Right atrium auricular region (tissue), 2 donors: ENCODE measurements at places on chromosomes 1 and 21. TPM values are rescaled to one million over a fixed set of nuclear protein-coding genes. Genes with fewer than 3 reads are reported as not detected.

Gene KRTAP12-2
- not detected for total RNA-seq

DNA sequence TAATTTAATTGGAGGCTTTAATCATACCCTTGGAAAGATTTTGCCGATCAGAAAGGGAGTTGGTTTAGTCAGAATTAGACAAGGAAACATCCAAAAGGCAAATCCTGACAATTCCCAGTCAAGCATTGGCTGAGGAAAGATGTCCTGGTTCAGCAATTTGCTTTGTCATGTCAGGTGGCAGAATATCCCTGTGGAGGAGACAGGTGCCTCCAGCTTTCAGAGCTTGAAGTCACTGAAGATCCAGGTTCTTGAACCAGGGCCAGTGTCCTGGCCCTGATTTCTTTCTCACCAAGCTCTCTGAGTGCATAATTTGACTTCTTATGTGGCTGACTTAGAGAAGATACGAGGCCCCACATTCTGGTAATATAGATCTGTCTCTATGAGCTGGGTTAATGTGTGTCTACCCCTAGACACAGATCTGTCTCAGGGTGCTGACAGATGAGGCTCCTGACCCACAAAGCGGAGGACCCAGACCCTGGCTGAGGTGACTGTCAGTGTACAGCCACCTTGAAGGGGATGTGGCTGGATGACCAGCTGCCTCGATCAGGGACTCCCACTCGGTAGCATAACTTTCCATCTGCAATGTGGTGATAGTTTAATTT lies 118.9 kb downstream of the HHAT start:
- H3K27me3 ChIP-seq: no peaks in the 10 kb centered on the region
- no peaks in the 10 kb centered on the region for H3K4me1 ChIP-seq
- H3K36me3 ChIP-seq: no peaks in the 10 kb centered on the region
- H3K27ac ChIP-seq: no peak overlapping the region

Gene RNF186
- not detected for total RNA-seq

Gene TMCO2
- not detected for total RNA-seq

Gene HES5
- not detected for total RNA-seq

- no peak overlapping the region for H3K27ac ChIP-seq
- H3K4me3 ChIP-seq: no peak overlapping the region
- no peak for DNase-seq
- no peaks in the 10 kb centered on the region for H3K36me3 ChIP-seq
Observed at GRCh38 chr1:230137337-230137815, 70.3 kb downstream of the GALNT2 start.
